HAP-1 (cell line): ENCODE measurements at places on chromosomes 3 and 15.
A peak's percentile ranks its signal among the peaks of the same experiment; 100 is the strongest.

GRCh38 chr3:114456742-114457141, 162.9 kb downstream of the TIGIT start:
- no peak for DNase-seq

DNA sequence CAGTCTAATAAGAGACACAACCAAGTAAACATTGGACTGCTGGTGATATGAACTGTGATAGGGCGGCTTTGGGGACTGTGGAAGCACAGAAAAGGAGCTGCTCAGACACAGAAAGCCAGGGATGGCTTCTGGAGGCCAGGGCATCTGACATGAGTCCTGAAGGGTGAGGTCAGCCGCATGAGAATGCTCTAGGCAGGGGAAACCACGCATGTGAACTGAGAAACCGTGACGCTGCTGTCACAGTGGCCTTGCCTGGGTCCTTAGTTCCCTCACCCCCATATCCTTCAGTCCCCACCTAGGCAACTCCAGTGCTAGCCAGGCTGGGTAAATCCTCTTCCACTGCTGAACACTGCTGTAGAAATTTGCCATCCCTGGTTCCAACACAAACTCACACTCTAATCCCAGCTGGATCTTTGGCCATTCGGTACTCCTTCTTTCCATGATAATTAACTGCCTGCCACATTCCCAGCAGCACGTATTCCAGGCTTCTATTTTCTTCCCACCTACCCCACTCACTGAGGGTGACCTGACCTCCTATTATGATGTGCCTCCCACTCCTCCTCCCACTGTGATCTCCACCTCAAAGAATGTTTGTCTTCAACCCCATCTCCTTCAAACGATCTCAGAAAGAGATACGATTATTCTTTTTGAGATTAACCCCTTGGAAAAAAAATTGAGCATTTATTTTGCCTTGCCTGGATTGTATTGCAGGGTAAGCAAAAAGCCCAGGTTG, 31.4 kb downstream of the CRYGS start:
- DNase-seq: no peak

DNA sequence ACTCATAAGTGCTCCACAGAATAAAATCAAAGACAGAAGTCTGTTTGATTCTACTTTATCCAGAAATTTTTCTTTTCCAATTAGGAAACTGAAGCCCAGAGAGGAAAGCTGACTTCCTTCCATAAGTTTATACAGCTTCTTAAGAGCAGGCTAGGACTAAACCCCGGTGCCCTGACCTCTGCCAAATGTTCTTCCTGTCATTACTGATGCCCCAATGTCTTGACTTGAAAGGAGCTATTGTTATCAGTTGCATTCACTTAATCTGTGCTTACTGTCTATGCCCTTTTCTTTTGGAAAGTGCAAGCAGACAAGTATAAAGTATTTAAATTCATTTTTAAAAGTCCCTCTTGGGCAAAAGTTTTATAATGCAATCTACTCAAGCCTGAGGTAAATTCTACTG, 18.1 kb downstream of the CD200 start:
- DNase-seq: peak; percentile 42

DNA sequence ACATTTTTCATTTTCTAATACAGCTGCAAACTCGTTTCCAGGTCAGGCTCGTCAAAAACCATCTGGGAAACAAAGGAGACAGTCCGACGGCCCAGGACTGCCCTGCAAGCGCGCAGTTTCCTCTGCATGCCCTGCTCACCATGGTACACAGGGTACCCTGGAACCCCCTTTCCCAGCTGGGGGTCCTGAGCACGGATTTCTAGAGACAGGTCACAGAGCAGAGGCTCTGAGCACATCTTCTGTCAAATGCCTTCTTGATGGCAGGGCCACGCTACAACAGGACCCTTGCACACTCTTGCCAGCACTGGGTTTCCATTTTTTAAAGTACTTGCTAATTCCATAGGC, 8.1 kb downstream of the ZXDC start:
- no peak for DNase-seq

DNA sequence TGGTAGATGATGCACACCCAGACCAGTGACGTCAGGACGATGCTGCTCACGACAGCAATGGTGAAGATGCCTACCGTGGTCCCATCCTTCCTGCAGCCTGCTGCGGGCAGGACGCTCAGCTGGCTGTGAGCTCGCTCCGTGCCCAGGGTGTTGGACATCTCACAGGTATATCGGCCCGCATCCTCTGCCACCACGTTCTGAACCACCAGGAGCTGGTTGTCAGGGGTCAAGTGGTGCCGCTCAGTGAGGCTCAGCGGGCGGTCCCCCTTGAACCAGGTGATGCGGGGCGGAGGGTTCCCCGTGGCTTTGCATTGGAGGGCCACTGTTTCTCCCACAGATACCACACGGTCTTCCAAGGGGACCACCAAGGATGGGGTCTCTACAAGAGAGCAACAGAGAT, 117.8 kb downstream of the LRIG1 start:
- DNase-seq: no peak

- DNase-seq: no peak
Observed at GRCh38 chr15:84785053-84785452, 32.1 kb upstream of the ALPK3 start.

DNA sequence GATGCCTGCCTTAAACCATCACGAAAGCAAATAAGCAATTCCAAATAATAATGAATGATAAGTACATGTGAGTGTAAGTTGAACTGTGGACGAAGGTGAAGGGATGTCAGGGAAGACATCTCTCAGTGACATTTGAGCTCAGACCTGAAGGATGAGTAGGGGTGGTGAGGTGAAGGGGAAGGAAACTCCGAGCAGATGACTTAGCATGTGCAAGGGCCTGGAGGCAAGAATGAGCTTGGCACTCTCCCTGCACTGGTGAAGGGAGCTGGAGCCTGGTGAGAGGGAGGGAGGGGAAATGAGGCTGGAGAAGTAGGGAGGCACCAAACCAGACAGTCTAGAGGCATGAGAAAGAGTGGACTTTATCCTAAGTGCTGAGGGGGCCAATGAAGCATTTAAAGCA, 84.3 kb downstream of the MTHFS start:
- DNase-seq: no peak
